ENCODE measurements at places on chromosomes 2 and 18. TPM values are rescaled to one million over a fixed set of nuclear protein-coding genes. Genes with fewer than 3 reads are reported as not detected.

Gene SOCS6
- 0.42 TPM for total RNA-seq

- no peak for DNase-seq
Observed at GRCh38 chr2:163348857-163349380, 386.9 kb downstream of the FIGN start.

GRCh38 chr2:211946960-211947359 is 591.6 kb downstream of the ERBB4 start:
- DNase-seq = no peak

GRCh38 chr2:48355494-48355893 is 174.5 kb upstream of the STON1 start:
- DNase-seq = no peak

GRCh38 chr18:33022370-33022769 is 249.5 kb upstream of the KLHL14 start:
- DNase-seq = no peak

GRCh38 chr2:50086450-50086849 is 932.1 kb upstream of the FSHR start:
- DNase-seq = no peak

- no peak for DNase-seq
Observed at GRCh38 chr2:219701847-219702634, 74.6 kb downstream of the SLC4A3 start.

GRCh38 chr2:34001557-34001956 is 402.5 kb upstream of the FAM98A start:
- no peak for DNase-seq

DNA sequence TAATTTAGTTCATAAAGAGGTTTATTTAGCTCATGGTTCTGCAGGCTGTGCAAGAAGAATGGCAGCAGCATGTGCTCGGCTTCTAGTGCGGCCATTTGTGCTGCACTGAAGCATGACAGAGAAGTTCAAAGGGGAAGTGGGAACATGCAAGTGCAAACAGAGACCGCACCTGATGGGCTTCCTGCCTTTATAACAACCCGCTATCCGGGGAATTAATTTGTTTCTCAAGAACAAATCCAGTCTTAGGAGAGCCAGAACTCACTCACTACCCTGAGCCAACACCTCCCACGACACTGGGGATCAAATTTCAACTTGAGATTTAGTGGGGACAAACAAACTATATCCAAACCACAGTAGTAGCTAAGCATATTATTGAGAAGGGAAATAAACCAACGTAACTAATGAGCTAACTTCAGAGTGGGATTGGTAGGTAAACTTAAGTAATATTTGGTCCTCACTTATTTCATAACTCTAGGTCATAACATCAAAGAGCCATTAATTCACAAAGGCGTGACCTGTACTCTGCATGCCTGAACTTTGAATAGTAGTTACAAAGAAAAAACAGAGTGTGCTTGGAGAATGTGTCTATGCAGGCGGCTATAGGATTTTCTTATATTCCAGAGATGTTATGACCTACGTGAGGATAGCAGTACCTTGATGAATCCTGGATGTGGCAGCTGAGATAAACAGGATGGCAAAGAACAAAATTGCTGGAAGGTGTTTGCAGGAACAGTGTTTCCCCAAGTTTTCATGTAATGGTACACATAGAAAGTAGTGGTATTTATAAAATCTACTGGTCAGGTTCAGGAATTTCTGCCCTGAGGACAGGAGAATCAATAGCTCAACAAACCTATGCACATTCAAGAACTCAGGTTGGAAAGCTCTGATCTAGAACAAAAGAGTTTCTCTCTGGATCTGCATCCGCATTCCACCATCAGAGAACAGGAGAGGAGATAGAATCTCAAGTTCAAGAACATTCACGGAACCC is 845.9 kb upstream of the ID2 start:
- peak; percentile 11 for DNase-seq

All from activated naive CD4-positive, alpha-beta T cell treated with anti-CD3 and anti-CD28 coated beads for 36 hours (primary cell).